ENCODE measurements at places on chromosomes 3 and 15. TPM values are rescaled to one million over a fixed set of nuclear protein-coding genes. Genes with fewer than 3 reads are reported as not detected.

CORO2B gene
- 2.5 TPM for total RNA-seq

GABRR3 gene
- not detected for total RNA-seq

SLCO2A1 gene
- 4.8 TPM for total RNA-seq

GATM gene
- total RNA-seq, result 28.1 TPM

HTR3E gene
- total RNA-seq, result not detected

ZNF80 gene
- not detected for total RNA-seq

IL12A gene
- total RNA-seq, result not detected

VEPH1 gene
- total RNA-seq, result 87.1 TPM

Data from Daoy (cell line).